Activated T-cell treated with anti-CD3 and anti-CD28 coated beads, Interleukin-2, amount 50 U/mL, for 48 hours (primary cell): ENCODE measurements at places on chromosomes 6 and 20.

- DNase-seq, result no peak
These were observed 32.5 kb downstream of the VSTM2L start for GRCh38 chr20:37935435-37935834.

DNA sequence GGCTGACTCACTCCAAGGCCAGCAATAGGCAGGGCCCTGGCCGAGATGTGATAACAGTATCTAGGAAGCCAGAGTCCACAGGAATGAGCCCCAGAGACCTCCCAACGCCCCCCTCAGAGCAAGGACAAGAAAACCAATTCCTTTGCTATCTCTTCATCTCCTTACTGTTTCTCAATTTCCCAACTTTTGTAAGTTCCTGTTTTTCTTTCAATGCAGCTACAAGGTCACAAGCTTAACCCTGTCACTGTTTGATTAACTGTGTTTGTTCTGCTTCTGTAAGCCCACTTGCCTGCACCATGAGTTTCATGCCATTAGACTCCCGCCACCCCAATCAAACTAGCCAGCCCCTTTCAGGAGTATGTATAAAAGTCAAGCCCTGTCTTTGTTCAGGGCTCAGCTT is 3.5 kb downstream of the FKBP1C start:
- no peak for DNase-seq

DNA sequence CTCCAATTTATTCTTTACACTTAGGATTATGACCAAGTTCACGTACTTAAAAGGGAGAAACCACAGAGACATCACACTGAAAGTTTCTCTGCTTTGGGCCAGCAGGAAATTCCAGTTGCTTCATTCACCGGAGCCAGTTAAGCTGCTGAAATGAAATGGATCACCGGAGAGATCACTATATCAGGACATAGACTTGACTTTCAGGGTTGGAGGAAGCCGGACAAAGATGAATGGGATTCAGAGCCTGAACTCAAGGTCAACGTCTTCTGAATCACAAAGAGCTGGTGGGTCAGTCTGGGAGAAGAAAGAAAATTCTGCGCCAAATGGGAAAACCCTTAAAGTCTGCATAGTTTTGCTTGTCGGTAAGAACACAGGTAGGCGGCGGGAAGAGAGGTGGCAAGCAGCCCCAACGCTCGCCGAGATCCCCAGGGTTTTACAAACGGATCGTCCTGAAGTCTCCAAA is 81.9 kb upstream of the CCDC28A start:
- no peak for DNase-seq

- DNase-seq, result no peak
These were observed 8.1 kb upstream of the CCN5 start for GRCh38 chr20:44707018-44707579.

DNA sequence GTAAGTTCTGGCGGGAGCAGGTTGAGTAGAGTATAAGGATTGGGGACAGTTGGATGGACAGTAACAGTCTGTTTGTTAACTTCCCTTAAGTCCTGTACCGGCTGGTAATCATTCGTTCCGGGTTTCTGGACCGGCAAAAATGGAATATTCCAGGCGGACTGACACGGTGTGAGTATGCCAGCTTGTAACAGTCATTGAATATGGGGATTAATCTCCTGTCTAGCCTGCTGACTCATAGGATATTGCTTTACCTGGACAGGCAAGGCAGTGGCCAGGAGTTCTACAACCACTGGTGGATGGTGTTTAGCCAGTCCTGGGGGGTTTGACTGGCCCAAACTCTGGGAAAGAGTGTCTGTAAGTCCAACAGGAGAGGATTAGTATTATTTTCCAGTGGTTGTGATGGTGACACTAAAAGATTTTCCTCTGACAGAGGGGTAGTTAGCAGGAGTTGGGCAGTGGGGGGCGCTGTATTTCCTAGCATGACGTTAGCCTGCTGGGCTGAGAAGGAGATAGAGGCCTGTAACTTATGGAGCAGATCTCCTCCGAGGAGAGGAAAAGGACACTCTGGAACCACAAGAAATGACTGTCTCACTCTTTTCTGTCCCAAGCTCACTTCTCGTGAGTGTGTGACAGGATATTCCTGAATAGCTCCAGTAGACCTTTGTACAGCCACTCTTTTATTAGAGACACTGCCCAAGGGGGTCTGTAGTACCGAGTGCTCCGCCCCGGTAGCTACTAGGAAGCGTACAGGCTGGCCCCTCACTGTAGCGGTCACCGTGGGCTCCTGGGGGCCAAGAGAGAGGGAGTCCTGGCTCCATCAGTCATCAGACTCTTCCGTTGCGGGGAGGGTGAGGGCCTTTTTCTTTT is 152.2 kb downstream of the TRIM27 start:
- no peak for DNase-seq

- no peak for DNase-seq
These were observed 23.2 kb upstream of the LOC128125822 start for GRCh38 chr6:63549076-63549475.

DNA sequence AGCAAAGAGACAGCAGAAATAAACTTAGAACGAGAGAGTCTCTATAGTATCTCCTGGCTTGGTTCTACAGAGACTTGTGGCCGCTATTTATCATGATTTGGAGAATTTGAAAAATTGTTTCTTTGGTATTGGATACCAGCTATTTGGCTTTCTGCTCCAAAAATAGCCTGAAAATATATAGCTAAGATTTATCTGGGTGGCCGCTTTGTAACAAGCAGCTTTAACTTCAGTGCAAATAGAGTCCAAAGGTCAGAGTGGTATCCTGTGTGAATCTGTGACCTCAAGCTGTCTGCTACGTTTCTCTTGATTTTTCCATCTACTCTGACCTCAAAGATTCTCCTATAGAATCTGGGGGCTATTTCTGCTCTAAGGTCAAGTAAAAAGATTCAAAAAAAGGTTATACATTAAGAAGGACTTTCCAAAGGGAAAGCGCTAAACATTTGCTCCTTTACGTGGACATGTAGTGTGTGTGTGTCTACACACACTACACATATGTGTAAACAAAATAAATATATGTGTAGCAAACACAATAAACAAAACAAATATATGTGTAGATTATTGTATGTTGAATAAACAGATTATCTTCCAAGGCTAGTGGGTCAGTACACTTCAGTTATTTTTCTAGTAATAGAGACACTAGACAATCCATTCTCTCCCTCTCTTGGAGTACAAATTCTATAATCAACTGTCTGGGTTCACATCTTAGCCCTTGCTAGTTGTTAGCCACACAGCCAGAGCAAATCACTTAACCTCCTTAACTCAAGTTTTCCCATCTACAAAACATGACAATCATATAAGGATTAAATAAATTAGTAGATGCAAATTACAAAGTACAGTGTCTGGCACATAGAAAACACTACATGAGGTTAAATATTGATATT is 40.8 kb downstream of the CHD6 start:
- DNase-seq, result no peak

DNA sequence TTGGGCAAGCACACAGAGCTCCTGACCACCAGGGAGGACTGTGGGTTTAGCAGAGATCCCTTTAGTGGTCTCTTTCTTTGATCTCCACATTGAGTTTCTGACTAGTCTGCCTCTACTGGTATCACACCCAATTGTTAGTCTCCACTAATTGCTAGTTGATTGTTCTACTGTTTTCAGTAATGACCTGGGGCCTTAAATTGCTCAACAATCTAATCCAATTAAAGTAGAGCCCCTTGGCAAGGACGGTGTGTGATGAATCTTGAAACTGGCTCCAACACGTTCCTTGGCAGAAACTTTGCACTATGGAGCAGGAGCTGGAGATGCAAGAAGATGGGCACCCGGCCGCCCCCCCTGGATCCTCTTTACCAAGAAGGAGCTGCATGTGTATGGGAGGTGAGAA is 12.3 kb downstream of the FAM50B start:
- no peak for DNase-seq

- DNase-seq, result no peak
These were observed 82.5 kb upstream of the ID4 start for GRCh38 chr6:19754686-19755085.

GRCh38 chr20:21510414-21511384 is 3.2 kb downstream of the NKX2-2 start:
- DNase-seq, result peak; percentile 38

DNA sequence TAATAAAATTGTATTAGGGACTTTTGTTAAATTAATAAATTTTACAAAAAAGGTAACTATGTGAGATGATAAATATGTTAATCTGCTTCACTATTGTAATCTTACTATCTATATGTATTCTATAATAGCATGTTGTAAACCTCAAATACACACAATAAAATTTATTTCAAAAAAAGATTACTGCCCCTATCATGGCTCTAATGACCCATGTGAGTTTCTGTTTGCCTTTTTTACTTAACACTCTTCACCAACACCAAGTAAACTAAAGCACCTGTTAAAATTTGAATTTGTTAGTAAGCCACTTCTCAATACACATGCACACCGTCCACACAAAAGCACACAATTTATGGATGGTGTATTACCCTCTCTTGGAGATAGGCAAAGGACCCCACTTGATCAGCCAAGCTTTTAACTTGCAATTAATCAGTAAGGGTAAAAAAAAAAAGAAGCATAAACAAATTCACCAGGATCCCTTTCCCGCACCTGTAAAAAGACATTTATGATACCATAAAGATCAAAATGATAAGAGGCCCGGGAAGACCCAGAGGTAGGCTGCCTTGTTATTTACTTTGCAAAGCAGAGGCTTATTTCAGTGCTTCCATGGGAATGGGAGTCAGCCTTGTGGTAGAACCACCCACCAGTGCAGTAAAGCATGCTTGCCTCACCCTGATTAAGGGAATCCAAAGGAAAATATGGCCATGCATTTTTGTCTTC is 28.6 kb upstream of the PKHD1 start:
- no peak for DNase-seq

DNA sequence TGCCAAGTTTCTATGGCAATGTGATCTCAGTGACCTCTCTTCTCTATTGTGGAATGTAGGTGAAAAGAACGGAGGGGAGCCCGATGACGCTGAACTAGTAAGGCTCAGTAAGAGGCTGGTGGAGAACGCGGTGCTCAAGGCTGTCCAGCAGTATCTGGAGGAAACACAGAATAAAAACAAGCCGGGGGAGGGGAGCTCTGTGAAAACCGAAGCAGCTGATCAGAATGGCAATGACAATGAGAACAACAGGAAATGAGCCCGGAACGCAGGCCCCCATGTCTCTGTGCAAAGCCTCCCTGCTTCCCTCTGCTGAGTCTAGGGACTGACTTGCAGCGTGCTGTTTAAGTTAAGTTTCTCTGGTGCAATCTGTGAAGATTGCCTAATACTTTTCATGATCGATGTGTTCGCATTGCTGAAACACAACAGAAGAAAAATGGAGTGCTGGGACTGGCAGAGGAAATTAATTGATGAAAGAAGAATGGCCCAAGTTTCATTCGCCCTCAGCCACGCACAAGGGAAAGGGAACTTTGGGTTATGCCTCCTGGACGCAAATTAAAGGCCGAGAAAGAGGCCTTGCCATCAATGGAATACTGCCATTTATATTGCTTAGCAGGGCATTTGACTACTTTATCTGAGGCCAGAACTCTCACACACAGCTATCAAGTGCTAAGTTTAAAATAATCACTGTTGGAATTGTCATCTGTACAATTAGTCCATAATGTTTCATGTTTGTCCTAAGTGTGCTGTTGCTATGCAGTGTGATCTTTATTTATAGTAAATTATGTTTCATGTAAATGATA is 146.4 kb downstream of the AKAP7 start:
- DNase-seq, result peak; percentile 59

DNA sequence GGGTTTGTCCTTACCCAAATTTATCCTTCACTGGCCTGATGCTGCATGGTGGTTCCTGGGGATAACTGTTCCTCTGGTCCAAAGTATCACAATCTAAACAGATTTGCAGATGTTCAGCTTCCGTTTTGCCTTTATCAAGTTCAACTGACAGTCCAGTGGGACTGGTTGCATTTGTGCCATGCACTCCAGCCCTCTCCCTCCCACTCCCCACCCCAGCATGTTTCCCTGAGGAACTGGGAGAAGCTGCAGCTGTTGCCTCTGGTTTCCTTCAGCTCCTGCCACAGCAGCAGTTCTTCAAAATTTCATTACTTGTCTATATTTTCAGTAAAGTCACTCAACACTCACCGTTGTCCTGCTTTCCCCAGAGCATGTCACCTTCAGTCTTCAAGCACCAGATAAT is 39.5 kb upstream of the KIF16B start:
- DNase-seq, result no peak

GRCh38 chr6:28856620-28857005 is 67.2 kb downstream of the TRIM27 start:
- no peak for DNase-seq

DNA sequence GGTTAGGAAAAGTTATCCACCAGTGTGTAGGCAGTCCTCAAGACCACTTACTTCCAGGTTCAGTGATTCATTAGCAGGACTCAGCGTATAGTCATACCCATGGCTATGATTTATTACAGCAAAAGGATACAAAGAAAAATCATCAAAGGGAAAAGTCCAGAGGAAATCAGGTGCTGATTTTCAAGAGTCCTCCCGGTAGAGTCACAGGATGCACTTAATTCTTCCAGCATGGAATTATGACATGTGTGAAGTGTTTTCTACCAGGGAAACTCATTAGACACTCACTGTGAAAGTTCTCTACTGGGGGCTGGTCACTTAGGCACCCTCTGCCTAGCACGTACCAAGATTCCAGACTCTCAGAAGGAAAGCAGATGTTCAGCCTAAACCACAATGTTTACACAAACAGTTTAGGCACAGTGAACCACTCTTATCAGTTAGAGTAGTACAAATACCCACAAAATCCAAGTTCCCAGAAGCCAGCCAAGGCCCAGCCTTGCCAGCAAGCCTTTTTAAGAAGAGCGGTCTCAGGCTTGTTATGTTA is 10.2 kb downstream of the WFDC3 start:
- no peak for DNase-seq

- no peak for DNase-seq
These were observed 8.6 kb upstream of the IP6K3 start for GRCh38 chr6:33755070-33755869.

GRCh38 chr20:48709058-48709691 is 118.6 kb downstream of the PREX1 start:
- DNase-seq, result no peak

- no peak for DNase-seq
These were observed at the start of gene RHAG for GRCh38 chr6:49636713-49637349. Gene RHAG (minus strand): TSS chr6:49636839. CDS start chr6:49636812, 27 bp downstream.

- peak; percentile 62 for DNase-seq
These were observed 2.9 kb downstream of the NRN1 start for GRCh38 chr6:6003621-6004366.
